ENCODE measurements at places on chromosomes 5 and 9.

DNA sequence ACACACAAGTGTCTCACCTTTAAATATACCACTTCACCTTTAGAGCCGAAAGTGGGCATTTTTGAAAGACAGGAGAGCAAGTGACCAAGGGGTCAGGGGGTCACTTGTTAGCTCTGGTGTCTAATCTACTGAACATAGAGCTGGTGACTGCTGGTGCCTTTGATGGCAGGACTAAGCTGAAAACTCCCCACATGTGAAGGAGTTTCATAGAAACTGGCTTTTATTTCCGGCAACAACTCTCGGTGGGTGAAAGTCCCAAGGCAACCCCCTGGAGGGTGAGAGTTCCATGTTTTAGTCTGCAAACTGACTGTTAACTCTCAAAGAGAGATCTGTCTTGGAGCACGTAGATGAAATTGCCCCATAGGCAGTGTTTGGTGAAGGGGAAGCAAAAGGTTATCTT lies 466.9 kb downstream of the DMRTA1 start:
- no peak for DNase-seq

DNA sequence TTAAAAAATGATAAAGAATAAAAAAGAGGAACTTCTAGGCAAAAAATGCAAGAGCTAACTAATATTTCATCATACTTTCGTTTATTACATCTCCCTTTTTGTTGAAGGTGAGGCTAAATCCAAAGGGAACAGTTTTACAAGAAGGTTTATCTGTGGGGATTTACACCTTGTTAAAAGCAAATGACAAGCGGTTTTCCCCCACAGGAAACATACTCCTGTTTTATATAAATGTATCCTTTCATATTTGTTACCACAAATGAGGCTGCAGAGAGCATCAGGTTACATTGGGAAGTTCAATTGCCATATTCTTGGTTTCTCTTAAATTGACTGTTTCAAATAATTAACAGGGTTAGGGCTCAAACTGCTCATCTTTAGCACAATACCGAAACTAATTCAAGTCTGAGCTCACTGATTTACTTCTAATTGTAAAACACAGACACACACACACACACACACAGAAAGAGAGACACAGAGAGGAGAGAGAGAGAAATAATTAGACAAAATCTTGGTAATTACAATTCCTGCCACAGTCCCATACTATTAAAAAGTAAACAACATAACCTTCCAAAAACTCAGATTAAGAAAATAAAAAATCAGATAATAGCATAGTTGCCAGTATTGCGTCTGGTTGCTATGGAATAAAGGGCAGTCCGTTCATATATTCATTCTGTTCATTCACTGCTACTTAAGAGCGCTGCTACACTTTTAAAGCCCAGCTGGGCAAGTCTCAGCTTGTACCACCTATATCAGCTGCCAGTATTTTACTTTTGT lies 17.1 kb downstream of the RFX3 start:
- DNase-seq: no peak

DNA sequence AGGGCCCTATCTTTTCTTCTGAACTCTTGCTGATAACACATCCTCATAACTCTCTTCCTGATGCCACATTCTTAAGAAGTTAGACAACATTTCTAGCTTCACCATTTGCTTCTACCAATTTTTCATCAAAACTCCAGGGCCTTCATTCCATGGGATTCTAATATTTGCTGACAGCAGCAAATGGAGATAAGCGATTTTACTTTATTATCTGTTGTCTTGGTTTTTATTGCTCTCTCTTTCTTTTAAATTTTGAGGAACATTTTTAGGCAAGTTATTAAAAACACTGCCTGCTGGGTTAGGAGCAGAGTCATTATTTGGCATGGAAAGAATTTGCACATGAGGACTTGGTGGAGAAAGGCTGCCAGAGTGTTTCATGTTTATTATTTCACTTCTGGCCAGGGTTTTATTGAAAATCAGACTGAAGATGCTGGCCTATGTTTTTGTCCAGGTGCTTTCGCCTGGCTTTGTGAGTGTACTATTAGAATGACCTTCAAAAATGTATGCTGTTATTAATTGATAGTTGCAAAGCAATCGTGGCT lies 27.7 kb downstream of the NSG2 start:
- no peak for DNase-seq

- no peak for DNase-seq
Observed at GRCh38 chr9:12826924-12827565, 52.2 kb downstream of the LURAP1L start.

DNA sequence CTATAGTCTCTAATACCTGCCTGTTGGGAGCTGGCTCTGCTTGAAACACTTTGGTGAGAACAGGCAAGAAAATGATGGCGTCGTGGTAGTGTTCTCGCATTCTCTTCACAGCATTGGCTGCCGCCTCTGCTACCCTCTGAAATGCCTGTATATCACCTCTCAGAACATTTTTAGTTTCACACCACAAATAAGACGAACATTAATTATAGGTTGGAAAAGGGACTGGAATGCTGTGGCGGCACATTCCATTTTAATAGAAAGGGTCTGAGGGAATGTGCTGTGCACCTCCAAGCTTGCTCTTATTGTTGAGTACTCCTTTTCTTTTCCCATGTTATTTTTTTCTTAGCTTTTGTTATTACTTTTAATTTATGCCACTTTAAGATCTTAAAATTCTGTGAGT lies 134.6 kb upstream of the HMHB1 start:
- no peak for DNase-seq

DNA sequence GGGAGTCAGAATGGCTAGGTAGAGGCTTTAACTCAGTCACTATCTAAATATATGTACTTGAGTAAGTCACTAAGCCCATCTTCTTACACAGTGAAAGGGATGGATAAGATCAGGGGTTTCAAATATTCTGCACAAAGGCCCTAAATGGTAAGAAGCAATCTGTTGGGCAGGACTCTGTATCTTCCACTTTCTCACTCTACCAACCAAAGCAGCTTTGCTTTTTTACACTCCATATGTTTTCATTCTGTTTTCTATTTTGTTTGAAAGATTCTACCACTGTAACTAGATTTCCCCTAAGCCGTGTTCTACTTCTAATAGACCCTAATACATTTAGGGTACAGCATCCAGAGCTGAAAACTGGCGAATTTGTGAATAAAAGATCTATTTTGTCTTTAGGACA lies 477.5 kb upstream of the NMUR2 start:
- no peak for DNase-seq

- no peak for DNase-seq
Observed at GRCh38 chr5:108687595-108688200, 60.0 kb upstream of the FER start.

DNA sequence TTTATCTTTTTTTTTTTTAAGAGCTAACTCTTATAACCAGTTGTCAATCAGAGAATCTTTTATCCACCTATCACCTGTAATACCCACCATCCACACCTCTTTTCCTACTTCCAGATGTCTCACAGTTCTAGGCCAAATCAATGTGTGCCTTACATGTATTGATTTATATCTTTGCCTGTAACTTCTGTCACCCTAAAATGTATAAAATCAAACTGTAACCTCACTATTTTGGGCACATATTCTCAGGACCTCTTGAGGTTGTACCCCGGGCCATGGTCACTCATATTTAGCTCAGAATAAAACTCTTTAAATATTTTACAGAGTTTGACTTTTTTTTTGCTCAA lies 404.7 kb upstream of the RORB start:
- no peak for DNase-seq

GRCh38 chr5:148827723-148828122 lies 1.3 kb downstream of the ADRB2 start:
- DNase-seq: no peak

DNA sequence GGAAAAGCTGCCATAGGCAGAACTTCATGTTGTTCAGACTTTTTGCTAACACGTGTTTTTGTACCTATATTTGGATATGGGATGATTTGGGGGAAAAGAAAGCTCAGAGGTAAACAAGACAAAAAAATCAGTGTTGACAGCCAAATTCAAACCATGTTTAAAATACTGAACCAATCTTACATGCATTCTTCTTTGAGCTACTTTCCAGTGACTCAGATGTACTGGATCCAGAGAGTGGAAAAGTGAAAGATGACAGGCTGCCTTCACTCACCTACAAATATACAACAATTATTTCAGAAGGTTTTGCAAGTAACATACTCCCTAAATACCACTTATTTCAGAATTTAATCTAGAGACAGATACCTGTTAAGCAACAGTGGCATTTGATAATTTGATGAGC lies 165.7 kb downstream of the MPDZ start:
- no peak for DNase-seq

- DNase-seq: no peak
Observed at GRCh38 chr5:127425037-127425436, 92.4 kb upstream of the PRRC1 start.

DNA sequence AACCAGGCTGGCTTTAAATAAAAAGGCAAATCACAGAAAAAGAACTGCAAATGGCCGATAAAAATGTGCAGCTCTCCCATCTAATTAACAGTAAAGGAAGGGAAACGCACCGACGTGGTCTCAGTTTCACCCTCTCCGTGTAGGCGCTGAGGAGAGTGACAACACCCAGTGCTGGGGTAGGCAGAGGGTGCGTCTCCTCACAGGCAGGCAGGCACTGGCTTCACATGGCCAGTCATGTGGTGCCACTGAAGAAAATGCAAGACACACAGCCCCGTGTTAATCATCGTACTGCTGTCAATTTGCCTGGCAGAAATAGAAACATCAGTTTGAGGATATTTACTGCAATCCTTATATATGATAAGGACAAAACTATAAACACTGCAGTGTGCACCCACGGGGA lies 178.4 kb downstream of the FANCC start:
- no peak for DNase-seq

DNA sequence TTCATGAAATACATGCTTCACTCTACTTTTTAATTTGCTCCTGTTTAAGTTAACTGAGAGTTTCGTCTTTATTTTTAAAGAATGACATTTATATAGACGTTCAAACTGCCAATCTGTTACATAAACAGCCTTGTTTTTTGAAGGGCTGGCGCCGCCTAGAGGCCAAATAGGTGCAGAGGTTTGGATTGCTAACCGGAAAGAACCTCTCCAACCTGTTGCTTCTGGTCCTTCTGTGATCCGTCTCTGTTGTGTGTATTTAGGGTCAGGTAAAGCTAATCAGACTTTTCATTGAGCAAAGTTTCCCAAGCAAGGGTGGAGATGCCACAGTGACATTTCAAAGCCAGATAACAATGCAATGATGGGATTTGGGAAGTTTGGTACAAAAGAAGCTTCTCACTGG lies 39.5 kb upstream of the GLIS3 start:
- peak; percentile 46 for DNase-seq

DNA sequence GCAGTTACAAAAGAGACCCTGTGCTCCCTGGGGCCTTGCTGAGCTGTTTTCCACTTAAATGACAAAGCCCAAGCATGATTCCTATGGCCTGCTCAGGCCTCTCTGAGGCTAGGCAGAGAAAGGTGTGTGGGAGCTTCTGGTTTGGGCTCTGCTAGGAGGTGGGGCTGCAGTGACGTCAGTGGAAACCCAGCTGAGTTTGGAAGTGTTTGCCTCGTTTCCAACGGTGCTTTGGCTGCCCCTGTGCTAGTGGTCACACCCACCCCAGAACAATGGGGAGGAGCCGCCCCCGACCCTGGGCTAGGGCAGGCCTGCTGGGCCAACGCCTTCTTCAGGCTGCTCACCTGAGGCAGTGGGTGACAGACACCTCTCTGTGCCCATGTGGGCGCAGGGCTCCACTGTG lies 10.4 kb downstream of the ANGPTL2 start:
- no peak for DNase-seq

DNA sequence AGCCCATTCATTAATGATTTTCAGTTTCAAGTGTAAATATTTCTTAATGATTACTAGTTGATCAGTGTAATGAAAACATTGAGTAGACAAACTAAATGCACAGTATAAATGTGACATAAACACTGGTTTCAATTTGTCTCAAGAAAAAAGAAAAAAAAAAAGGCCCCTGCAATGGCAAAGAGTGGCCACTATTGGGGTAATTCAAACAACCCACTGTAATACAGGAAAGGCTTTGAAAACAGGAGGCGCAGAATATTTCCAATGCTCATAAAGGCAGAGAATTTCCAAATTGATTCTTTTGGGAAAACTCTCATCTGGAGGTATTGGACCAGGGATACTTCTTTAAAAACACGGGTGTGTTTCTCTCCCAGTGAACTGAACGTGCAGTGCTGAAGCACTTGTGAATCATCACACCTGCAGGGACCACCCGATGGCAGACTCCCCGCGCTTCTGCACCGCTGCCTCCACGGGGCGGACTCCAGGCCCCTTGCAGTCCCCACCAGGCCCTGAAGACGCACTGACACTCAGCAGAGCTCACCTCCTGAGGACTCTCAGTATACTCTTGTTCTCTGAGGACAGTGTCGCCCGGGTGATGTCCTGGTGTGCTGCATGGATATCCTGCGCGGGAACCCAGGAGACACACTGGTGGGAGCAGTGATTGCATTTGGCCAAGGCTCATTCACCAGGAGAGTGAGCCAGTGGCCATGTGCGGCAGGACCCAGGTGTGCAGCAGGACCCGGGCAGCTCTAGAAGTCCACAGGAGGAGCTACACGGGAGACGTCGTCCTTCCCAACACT lies 227.6 kb upstream of the IRX4 start:
- DNase-seq: no peak

- DNase-seq: no peak
Observed at GRCh38 chr9:114038724-114039313, 39.3 kb downstream of the AMBP start.

- no peak for DNase-seq
Observed at GRCh38 chr5:131672776-131673175, 37.7 kb upstream of the RAPGEF6 start.

DNA sequence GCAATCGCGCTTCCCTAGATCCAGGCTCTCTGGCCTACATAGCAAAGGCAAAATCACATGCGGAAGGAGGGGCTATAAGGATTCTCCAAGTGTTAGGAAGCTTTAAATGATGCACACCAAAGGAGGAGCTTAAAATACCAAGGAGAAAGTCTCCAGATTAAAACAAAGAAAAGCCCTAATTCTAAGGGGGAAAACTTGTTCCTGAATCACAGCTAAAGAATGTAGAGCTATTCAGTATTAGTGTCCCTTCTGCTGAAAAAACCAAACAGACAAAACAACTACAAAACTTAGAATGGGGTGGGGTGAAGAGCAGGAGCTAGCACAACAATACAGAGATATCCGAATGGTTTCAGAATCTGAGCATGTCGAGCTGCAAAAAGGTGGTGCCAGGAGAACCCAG lies 213.7 kb downstream of the DCP2 start:
- no peak for DNase-seq

GRCh38 chr5:20609126-20609525 lies 621.1 kb upstream of the CDH18 start:
- no peak for DNase-seq

GRCh38 chr9:88966894-88967676 lies 24.2 kb upstream of the S1PR3 start:
- no peak for DNase-seq

- DNase-seq: no peak
Observed at GRCh38 chr5:141800617-141801016, 77.6 kb downstream of the PCDH1 start.

DNA sequence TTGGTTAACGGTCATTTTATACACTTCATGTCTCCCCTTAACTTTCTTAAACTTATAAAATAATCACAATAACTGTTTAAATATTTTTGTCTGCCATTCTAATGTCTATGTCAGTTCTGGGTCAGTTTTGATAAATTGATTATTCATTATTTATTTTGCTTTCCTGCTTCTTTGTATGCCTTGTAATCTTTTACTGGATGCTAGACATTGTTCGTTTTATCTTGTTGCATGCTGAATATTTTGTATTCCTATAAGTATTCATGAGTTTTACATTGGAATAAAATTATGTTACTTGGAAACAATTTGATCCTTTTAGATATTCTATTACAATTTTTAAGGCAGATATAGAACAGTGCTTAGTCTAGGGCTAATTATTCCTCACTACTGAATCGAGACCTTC lies 952.0 kb downstream of the NR2F1-AS1 start:
- no peak for DNase-seq

GRCh38 chr5:33721491-33722200 lies 170.1 kb downstream of the ADAMTS12 start:
- DNase-seq: no peak

GRCh38 chr5:43304525-43304924 lies 8.7 kb downstream of the HMGCS1 start:
- DNase-seq: no peak

Data from GM18507 (cell line).